Vagina (tissue), 2 donors: ENCODE measurements at places on chromosomes 1 and 21.

DNA sequence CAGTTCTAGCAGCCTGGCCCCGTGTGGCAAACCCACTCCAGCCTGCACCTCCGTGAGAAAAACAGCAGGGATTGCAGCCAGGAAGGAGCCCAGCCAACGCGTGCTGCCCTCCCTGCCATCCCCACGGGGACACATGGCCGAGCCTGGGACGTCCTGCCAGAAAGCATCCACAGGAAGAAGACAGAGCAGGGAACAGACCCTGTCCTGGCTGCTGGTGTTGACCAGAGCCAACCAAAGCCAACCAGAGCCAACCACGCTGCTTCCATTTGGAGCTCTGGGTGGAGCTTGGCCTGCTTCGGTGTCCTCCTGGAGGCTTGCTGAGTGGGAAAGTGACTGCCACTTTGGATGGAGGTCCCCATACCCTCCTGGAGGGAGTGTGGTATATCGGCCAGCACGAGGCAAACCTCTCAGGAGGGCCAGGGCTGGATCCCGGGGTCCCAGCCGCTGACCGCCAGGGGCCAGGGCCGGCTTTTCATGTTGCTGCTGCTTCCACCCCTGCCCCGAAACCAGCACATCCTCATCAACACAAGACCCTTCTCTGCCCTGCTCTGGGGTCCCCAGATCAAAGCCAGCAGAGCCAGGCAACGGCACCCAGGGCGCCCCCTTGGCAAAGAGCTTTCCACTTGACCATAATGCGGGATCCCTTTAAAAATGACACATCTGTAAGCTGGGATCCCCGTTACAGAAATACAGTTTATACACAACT, 80.6 kb upstream of the ARHGEF16 start:
- no peak for DNase-seq

- no peak for DNase-seq
Measured at GRCh38 chr1:162020150-162020549, 3.5 kb downstream of the OLFML2B start.

DNA sequence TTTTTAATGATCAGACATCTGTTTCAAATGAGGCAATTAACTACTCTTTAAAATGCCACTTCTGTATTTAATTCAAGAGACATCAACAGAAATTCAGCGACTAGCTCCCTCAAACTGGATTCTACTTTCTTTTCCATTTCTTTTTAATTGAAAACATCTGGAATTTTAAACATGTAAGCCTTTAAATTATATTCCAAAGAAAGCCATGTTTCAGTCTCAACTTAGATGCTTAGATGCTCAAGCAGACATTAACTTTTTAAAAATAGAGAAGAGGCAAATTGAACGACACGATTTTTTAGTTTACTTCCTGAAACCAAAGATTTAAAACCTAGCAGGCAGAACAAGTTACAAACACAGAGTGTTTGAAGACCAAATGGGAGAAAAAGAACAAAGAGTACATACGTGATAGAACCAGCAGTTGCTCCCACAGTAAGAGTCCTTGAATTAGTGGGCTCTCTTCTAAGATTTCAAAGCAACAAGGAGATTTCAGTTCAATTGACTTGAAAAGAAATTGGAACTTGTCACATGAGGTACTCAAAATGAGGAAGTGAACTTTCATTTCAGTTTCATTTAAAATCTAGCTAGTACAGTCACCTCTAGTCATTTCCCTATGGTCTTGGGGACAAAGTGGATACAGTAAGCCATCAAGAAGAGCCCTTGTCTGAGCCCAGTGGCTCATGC, at the start of gene CTSS:
TSS of gene CTSS (minus strand) at position 483 of the 681 bp plus-strand sequence. CDS start 1,015 bp downstream, outside the sequence.
- no peak for DNase-seq

- DNase-seq = no peak
Measured at GRCh38 chr21:44966135-44967081, 26.6 kb downstream of the SLX9 start.

DNA sequence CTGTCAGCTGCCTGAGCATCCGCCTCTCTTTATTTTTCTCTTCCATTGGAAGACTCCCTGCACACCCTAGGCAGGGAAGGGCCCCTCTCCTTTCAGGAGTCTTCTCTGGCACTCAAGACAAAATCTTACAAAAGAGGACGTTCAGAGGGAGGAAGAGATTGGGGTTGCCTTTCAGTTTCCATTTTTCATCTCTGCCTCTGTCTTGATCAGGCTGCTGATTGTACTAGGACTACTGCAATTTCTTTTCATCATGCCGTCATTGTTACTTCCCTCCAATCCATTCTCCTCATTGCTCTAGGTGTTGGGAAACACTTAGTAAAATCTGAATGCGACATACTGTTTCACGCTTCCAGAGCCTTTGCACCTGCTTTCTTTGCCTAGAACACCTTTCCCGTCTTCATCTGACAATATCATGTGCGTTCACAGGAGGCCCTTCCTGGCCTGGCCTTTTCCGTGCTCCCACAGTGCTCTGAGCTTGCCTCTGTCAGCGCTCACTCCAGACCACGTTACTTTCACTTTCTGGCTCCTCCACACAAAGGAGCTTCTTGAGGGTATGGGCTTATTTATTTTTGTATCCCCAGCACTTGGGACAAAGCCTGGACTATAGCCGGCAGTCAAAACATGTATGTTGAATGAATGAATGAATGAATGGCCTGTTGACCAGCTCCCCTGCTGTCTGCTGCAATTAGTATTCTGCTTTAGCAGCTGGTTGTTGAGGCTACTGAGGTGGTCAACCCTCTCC, 10.9 kb downstream of the LRRC71 start:
- no peak for DNase-seq

DNA sequence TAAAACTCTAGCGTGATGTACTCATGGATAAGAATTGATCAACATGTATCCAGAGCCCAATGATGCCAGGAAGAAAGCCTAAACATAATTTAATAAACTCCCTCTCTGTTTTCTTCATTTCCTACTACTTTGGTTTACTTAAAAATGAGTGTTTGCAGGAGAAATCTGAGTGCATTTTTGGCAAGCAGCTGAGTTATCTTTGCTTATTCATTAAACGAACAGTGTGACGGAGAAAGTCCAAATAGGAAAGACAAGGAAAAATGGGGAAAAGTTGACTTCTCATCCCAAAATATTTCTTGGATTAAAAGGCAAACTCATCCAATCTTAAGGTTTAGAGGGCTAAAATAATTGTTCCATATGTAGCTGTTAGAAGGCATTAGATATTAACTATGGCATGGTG, 496.7 kb downstream of the SMYD3 start:
- no peak for DNase-seq

DNA sequence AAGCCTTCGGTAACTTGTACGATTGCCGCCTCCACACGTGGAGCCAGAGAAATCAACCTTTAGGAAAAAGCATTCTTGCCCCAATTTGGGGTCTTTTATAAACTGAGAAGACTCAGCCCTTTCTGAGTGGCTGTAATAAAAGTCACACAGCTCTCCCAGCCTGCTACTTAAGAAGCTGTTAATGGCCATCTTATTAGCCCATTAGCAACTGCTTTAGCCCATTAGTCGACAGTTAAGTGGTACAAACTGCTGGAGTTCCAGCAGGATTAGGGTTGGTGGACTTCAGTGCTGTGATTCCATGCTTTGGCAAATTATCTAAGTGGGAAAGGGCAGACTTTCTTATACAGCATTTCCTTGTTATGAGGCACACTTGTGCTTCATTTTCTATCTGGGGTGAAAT, 461.3 kb downstream of the RPS6KC1 start:
- no peak for DNase-seq

- DNase-seq = no peak
Measured at GRCh38 chr1:91817211-91817905, 68.6 kb downstream of the TGFBR3 start.

GRCh38 chr1:43882763-43883162, 50.8 kb upstream of the ARTN start:
- no peak for DNase-seq

- DNase-seq = no peak
Measured at GRCh38 chr1:198601936-198602889, 36.6 kb upstream of the PTPRC start.

- no peak for DNase-seq
Measured at GRCh38 chr1:32831878-32832277, 14.4 kb downstream of the S100PBP start.

DNA sequence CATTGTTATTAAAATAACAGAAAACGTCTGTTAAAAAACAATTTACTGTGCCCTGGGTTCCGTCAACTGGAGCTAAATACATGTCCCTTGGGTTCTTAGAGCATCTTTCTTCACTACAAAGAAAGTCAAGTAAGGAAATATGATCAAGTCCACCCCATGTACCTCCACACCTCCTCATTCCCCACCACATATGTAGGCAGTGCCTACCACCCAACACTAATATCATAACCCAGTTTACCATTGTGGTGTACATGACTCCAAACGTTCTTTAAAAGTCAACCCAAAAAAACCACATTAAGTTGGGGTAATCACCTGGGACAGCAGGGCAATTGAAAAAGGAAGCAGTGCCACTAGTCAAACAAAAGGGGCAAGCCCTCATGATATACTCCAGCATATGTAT, 7.8 kb upstream of the LRRC52 start:
- DNase-seq = no peak

GRCh38 chr21:33963848-33964555, 48.4 kb upstream of the ATP5PO start:
- peak; percentile 77 for DNase-seq

DNA sequence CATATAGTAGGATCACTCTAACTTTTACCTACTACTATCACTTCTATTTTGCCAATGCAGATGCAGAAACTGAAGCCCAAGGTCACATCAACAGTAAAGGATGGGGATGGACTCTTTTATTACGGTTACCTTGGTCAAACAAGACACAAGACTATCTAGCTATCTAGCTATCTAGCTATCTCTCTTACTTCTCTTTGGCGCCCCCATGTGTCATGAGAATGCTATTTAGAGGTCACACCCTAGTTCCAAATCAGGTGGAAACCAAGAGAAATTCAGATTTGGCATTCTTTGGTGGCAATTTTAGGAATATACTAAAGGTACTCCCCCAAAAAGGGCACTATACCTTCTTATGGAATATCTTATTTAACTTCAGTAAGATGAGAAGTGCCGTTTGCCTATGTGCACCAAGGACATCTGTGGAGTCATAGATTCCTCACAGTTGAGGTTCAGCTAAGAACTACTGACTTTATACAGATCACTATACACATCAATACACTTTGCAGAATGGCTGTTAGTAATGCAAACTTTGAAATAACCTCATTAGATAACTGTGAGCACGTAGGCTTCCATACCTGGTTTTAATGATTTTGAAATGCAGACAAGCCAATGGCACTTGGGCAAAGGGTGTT, 6.7 kb downstream of the ZNF648 start:
- DNase-seq = no peak

DNA sequence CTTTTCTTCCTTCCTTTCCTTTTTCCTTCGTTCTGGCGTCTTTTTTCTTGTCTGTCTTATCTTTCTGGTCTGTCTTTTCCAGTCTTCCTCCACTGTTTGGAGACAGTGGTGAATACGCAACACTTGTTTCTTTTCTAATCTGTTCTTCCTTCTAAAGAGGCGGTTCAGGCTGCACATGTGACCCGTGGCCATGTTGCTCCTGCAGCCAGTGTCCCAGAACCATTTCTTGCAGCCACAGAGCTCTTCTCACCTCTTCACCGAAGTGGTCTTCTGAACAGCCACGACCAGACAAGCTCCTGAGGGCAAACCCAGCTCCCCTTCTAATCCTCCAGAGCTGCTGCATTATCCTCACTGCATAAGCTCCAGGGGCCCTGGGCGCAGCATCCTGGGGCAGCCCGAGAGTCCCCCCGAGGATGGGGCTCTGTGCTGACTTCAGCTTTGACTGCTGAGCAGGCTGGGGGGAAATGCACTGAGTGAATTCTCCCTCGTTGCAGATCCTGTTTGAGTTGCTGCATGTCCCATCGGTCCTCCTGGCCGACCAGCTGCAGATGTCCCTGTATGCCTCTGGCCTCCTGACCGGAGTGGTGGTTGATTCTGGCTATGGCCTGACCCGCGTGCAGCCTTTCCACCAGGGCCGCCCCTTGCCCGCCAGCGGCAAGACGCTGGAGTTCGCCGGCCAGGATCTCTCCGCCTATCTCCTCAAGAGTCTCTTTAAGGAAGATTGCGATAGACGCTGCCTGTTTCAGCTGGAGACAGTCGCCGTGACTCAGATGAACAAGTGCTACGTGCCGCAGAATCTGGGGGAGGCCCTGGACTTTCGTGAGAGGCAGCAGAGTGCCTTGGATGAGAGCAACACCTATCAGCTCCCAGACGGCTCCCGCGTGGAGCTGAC, 70.4 kb downstream of the ACTL8 start:
- peak; percentile 89 for DNase-seq

DNA sequence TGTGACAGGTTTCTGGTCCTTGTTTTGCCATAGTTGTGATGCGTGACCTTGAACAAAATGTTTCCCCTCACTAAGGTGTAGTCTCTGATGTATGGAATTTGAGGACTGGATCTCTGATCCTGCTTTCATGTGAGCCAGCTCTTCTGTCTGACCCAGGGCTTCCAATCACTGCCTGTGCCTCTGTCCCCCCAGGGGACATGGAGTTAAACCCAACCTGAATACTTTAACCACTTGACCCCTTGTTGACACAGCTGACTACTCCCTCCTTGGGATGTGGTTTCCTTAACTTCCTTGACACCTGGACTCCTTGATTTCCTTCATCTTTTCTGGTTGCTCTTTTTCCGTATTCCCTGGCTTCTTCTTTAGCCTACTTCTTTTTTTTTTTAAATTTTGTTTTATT, 36.0 kb upstream of the SSBP3 start:
- DNase-seq = no peak

- no peak for DNase-seq
Measured at GRCh38 chr1:113758631-113759332, 504 bp downstream of the PHTF1 start.

- no peak for DNase-seq
Measured at GRCh38 chr1:173297798-173298391, 90.8 kb upstream of the TNFSF4 start.

DNA sequence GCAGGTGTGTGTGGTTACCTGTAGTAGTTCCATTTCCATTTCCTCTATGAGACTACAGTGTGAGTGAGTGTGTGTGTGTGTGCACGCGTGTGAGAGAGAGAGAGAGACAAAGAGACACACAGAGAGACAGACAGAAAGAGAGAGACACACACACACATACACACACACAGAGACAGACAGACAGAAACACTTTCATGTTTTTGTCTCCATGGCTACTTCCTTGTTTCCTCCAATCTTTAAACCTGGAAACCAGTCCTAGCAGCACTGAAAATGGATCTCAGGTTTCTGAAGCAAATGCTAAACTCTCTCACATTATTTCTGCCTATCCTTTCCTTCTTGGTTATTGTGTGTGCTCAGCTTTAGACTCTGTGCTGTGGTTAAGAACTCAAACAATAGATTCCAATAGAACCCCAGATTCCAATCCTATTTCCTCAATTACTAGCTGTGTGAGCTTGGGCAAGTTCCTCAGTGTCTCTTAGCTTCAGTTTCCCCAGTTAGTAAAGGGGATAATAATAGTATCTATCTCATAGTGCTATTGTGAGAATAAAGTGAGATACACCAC, 22.4 kb upstream of the ABCD3 start:
- DNase-seq = no peak

DNA sequence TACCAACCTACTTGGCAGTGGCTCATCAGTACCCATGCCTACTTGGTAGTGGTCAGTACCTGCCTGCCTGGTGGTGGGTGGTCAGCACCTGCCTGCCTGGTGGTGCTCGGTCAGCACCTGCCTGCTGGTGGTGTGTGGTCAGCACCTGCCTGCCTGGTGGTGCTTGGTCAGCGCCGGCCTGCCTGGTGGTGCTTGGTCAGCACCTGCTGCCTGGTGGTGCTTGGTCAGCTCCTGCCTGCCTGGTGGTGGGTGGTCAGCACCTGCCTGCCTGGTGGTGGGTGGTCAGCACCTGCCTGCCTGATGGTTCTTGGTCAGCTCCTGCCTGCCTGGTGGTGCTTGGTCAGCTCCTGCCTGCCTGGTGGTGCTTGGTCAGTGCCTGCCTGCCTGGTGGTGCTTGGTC, 329.6 kb downstream of the RRAGC start:
- DNase-seq = no peak

GRCh38 chr21:36156815-36157670, at the start of gene DOP1B:
DOP1B (plus strand) TSS chr21:36156824; CDS start chr21:36164734, 7,910 bp downstream.
- no peak for DNase-seq
